ENCODE measurements at places on chromosomes 3 and 15.

- no peak for DNase-seq
Measured at GRCh38 chr3:31831591-31831990, 149.5 kb downstream of the OSBPL10 start.

DNA sequence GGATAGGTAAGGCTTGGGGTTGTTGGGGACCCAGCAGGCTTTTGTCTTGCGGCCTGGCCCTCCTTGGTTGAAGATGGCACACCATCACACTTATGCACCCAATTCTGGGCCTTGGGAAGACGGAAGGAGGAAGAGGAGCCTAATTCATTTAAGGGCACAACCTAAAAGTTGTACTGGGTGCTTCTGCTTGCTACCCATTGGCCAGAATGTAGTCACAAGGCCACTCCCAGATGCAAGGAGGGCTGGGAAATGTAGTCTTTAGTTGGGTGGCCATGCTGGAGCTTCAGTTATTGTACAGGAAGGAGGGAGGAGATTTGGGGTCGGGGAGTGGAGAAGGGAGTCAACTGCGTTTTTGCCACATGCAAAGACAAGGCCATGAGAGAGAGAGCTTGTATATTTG, 109.2 kb downstream of the TMEM266 start:
- no peak for DNase-seq

DNA sequence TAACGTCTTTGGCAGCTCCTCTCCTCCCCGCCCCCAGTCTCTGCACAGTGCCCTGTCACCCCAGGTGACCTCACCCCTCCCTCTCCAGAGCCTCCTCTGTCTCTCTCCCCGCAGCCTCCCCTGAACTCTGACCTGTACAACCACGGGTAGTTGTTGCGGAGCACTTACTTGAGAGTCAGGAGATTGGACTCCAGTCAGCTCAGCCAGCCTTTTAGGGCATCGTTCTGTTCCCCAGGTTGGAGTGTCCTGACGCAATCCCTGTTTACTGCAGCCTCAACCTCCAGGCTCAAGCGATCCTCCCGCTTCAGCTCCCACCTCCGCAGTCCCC, 177.7 kb downstream of the UACA start:
- DNase-seq = peak; percentile 23

DNA sequence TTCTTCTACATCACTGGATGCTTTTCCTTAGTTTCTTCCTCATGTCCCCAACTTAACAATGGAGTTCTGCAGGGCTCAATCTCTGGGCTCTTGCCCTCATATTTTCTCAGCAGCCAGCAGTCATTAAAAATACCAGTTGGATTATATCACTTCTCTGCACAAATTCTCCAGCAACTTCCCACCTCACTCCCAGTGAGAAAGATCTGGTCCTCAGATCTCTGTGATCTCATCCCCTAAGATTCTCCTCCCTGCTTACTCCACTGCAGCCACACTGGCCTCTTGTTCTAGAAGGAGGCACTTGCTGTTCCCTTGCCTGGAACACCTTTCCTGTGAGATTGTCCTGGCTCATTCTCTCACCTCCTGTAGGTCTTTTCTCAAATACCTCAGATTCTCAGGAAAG, 6.1 kb downstream of the ERICH6 start:
- DNase-seq = no peak

GRCh38 chr3:138907539-138907938, 39.4 kb downstream of the FOXL2 start:
- no peak for DNase-seq

DNA sequence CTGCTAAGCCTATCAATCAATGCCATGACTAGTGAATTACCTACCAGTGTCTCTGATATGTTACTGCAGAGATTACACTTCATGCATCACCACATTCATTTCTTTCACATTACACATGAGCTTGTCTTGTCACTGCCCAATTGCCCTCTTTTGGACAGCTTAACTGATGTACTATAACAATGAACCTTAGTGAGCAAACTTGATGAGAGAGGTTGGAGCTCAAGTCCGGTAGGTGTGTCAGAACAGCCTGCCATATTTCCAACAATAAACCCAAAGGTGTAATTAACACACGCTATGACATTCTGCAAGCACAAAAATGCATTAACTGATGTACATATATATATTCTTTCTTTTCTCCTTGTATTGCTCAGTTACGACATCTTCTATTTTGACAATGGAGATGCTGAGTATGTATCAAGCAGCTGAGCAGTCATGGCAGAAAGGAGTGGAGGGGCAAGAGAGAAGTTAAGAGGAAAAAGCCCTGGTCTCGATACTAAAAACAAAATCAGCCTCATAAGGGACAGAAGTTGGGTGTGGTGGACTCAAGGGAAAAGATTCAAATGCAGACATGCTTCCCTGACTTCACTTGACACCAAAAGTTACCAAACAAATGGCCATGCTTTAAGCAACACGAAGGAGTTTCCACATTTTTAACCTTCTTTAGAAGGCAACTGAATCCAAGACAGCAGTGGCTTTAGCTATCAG, 538.2 kb downstream of the FOXP1 start:
- DNase-seq = no peak

- no peak for DNase-seq
Measured at GRCh38 chr3:127959873-127960272, 44.8 kb downstream of the KBTBD12 start.

DNA sequence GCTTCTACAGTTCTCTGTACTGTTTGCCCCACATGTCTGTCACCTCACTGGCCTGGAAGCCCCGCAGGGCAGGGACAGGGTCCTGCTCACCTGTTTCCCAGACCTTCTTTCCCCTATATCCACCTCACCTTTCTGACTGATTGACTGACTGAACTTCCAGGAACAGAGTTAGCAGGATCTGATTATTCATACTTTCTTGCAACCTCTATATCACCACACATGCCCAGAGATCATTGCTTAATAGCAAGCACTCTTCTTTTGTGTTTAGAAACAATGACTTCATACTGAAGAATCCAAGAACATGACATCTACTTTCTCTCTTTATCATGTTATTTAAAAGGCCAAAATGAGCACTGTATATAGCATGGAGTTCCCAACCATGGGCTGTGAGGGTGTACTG, 18.0 kb upstream of the CLEC3B start:
- no peak for DNase-seq

DNA sequence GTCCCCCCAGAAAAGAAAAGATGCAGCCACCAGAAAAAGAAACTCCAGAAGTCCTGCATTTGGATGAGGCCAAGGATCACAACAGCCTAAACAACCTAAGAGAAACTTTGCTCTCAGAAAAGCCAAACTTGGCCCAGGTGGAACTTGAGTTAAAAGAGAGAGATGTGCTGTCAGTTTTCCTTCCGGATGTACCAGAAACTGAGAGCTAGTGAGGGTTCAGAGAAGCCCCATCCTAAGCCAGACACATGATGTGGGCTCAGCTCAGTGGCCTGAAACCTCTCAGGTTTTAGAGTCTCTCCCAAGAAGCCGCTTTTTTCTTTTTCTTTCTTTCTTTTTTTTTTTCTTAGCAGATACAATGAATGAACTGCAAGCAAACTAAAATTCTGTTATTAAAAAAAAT, 7.8 kb downstream of the SLC51B start:
- DNase-seq = no peak

- no peak for DNase-seq
Measured at GRCh38 chr3:150721285-150722130, 17.8 kb upstream of the ERICH6 start.

- no peak for DNase-seq
Measured at GRCh38 chr3:127486321-127486944, 104.1 kb downstream of the TPRA1 start.

GRCh38 chr3:55937301-55937700, 450.2 kb upstream of the WNT5A start:
- no peak for DNase-seq

- DNase-seq = no peak
Measured at GRCh38 chr3:126514161-126514560, 3.4 kb downstream of the UROC1 start.

DNA sequence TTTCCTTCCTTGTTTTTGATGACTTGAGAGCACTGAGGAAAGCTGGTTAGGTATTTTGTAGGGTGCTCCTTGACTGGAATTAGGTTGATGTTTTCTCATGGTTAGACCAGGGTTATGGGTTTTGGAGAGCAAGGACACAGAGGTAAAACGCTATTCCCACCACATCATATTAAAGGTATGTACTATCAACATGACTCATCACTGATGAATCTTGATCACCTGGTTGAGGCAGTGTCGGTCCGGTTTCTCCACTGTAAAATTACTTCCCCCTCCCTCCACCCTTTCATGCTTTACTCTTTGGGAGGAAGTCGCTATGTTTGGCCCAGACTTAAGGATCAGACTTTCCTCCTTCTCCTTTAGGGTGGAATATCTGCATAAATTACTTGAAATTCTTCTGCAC, 201.6 kb downstream of the EDEM1 start:
- no peak for DNase-seq

DNA sequence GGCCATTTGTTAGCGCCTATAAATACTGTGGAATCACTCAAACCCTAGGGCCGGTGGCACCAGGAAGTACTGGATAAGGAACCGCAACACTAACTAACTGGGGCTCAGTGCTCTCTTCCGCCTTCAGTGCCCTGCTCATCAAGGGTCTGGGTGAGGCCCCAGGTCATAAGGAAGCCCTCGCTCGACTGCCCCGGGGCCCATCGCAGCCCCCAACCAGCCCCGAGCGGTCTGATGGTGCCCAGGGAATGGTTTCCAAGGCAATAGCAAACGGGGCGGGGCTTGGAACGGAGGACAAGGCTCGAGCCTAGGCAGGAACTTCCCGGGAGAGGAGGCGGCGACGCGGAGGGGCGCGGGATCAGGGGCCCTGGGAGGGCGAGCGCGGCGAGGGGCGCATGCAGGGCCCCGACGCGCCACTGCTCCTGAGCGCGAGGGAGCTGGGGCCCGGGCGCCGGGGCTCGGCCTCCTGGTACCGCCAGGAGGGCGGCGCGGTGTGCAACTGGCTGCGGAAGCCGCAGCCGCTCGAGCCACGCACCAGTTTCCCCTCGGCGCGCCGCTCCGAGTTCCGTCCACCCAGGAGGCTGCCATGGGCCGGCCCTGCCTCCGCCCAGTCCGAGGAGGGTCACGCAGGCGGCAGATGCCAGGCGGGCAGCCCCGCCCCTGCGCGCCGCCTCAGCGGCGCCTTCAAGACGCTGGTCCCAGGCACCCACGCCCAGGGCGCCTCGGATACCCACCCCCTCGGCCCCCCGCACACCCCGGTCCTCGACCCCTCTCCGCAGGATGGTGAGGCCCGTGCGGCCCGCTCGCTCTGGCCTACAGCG, at the start of gene TTLL3:
Gene TTLL3, plus strand, starts transcription at position 648 of the 818 bp plus-strand sequence. CDS start 400 bp downstream, outside the sequence.
- DNase-seq = peak; percentile 62

GRCh38 chr3:78338405-78338804, 1298.5 kb downstream of the ROBO2 start:
- no peak for DNase-seq

DNA sequence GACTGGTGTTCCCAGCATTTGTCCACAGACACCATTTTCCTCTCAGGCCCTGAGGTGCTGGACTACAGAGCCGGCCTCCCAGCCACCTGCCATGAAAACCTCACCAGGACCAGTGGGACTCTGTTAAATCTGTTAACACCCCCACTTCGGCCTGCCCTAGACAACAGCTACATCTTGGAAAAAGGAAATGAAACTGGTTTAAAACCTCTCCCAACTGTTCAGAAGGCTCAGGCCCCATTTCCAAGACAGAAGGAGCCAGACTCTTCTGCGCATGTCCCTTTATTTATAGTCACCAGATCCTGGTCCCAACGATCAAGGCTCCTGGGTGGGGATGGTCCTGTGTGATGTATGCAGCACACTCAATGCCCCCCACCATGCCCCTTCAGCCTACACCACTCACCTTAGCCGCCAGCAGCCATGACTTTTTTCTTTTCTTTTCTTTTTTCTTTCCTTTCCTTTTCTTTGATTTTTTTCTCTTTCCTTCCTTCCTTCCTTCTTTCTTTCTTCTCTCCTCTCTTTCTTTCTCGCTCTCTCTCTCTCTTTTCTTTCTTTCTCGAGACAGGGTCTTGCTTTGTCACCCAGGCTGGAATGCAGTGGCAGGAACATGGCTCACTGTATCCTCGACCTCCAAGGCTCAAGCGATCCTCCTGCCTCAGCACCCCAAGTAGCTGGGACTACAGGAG, 25.5 kb upstream of the FLNB start:
- no peak for DNase-seq
